ENCODE measurements at places on chromosomes 12 and 14.

DNA sequence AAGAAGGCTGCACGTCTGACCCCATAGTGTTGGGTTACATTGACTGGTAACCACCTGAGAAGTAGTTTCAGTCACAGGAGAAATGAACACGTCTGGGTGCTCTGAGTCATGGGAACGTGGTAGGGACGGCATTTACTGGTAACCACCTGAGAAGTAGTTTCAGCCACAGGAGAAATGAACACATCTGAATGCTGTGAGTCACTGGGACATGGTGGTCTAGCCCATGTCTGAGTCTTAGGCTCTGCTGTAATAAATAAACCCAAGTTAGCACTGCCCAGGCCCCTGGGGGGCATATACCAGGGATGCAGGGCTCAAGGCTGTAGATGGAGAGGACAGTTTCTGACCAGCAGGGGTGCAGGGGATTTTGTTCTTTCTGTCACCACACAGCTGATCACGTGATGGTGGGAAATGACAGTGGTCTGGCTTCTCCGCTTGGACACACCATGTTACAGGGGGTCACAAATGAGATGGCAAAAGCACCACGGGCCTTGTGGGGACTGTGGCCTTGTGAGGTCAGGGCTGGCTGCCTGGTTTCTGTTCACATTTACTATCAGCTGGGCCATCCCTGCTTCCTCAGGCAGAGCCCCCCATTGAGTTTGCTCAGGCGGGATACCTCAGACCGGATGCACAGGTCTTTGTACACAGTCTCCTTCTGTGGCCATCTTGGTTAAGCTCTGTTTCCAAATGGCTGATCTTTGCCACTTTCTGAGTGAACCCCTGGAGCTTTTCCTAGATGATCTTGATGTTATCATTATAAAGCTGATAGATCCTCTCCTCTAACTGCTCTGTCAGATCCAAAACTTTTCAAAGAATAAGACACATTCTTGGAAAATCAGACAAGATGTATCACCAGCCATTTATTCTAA lies 9.8 kb upstream of the C12orf42 start:
- no peak for DNase-seq

GRCh38 chr12:89160716-89161123 lies 191.6 kb downstream of the DUSP6 start:
- DNase-seq: peak; percentile 6

DNA sequence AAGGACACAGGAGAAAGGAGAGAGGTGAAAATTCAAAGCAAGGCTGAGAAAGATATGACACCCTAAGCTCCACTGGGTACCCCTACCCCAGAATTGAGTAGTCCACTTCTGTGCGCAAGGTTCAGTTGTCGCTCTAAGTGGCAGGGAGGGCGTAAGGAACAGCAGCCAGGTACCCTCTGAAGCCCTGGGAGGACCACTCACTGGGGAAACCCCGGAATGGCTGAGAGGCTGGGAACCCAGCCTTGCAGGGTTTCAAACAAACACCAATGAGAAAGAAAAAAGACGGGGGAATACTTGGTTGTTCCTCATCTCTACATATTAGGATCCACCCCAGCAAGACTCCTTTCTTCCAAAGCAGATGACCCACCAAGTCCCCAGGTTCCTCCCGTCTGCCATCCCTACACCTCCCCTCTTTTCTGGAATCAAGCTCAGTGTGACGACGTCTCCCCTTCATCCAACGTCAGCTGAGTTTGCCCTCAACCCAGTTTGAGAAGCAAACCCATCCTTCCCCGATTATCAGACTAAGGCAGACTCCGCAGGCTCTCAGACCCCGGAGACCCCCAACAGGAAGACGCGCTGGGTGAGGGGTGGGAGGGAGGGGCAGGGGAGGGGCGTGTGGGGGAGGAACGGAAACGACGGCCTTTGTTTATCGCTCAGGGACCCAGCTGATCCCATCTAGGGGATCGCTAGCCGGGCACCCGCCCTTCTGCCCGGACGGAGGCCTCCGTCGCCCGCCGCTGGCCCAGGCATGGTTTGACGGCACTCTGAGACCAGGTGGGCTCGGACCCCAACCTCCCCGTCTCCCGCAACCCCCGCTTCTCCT lies 795 bp downstream of the LMBR1L start:
- DNase-seq: no peak

DNA sequence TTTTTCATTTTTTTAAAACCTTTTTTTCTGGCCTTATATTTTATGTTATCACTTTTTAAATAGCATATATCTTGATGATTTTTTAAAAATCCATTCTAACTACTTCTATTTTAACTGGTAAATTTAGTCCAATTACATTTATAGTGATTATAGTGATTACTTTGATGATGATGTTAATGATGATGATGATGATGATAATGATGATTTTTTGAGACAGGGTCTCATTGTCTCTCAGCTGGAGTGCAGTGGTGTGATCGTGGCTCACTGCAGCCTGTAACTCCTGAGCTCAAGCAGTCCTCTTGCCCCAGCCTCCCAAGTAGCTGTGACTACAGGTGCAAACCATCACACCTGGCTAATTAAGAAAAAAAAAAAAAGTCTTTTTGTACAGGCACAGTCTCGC lies 27.1 kb downstream of the BRMS1L start:
- DNase-seq: no peak

DNA sequence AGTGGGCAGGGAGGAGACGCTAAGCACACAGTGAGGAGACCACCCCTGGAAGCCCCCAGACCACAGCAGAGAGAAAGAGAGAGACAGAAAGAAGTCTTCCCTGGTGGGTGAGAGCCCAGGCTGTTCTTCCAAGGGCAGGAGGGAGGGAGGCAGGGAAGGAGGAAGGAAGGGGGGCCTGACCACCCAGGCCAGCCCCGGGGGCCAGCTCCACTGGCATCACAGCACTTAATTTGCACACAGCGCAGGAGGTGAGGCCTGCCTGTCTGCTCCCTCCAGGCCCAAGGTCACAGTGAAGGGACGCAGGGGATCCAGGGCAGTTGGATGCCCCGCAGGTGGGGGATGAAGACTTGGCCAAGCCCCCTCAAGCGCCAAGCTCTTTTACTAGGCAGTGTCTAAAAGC lies 141.9 kb upstream of the C14orf180 start:
- DNase-seq: no peak

GRCh38 chr14:31414190-31414833 lies 6.0 kb downstream of the HEATR5A start:
- no peak for DNase-seq

- DNase-seq: no peak
Observed at GRCh38 chr12:106914796-106915634, 40.7 kb upstream of the TMEM263 start.

GRCh38 chr12:93033948-93034347 lies 104.9 kb upstream of the EEA1 start:
- no peak for DNase-seq

GRCh38 chr12:128853600-128854197 lies 421 bp downstream of the GLT1D1 start:
- no peak for DNase-seq

DNA sequence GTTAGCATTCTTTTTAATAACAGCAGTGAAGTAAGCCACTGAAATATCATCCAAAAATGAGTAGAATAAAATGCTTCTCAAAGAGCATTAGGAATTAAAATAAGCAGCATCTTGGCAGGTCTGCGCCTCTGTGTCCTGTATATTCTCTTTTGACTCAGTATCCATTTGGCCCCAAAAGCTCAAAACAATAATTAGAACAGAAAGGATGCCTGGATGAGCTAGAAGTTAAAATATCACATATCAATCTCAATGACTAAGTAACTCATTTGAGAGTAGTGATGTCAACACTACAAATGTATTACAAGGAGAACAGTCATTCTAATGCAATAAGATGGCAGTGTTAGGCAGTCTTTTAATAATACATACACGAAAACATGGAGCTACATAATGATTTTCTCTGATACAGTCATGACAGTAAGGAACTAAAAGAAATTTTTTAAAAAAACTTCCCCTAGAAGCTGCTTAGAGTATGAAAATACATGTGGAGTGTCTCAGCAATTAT lies 160.9 kb upstream of the ABCD2 start:
- DNase-seq: no peak

GRCh38 chr14:105086833-105087307 lies 21.6 kb upstream of the GPR132 start:
- no peak for DNase-seq

DNA sequence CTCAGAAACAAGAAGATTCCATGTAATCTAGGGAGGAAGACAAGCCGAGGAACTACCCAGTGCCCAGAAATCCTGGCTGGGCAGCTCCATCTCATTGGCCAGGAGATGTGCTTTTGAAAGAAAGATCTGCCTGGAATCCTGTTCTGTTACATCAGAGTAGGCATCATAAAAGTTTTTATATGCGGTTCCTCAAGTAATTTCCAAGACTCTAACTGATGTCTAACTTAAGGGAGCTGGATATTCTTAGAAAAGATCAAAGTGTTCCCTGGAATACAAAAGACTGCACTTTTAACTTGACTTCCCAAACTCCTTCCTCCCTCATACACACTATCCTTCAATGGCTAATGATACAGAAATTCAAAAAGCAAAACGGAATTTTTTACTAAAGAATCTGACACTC lies 16.3 kb downstream of the RHOJ start:
- DNase-seq: no peak

DNA sequence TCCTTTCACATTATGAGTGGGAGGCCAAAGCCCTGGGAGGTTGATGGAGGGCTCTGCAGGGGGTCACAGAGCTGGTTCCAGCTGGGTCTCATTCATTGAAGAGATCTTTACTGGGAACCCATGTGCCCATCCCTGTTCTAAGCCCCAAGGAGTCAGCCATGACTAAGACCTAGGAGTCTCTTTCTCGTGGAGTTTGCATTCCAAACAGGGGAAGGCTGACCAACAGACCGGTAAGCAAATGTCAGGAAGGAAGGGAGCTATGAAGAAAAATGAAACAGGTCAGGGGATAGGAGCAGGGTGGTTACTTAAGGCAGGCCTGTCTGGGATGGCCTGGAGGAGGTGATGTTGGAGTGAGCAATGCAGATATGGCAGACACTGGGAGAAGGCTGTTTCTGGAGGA lies 31.5 kb downstream of the SYNDIG1L start:
- DNase-seq: no peak

GRCh38 chr14:63322897-63323573 lies 4.3 kb upstream of the GPHB5 start:
- DNase-seq: no peak

- no peak for DNase-seq
Observed at GRCh38 chr14:65961004-65961403, 525.2 kb upstream of the CCDC196 start.

- no peak for DNase-seq
Observed at GRCh38 chr14:90572441-90573150, 175.8 kb downstream of the CALM1 start.

- DNase-seq: no peak
Observed at GRCh38 chr14:99707420-99707819, 23.3 kb downstream of the CYP46A1 start.

DNA sequence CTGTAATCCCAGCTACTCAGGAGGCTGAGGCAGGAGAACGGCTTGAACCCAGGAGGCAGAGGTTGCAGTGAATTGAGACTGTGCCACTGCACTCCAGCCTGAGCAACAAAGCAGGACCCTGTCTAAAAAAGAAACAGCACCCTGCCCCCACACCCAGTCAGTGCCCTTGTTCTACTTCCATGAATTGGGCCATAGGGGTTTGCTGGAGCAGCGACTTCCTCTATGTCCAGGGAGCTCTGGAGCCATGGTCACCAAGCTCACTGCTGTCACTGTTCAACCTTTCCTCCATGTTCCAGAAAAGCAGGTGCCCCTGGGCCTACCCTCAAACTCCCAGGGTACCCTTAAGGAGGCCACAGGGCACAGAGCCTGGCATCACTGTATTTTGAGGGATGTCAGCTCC lies 116.8 kb downstream of the RIN3 start:
- DNase-seq: no peak

- DNase-seq: no peak
Observed at GRCh38 chr12:52673217-52673616, 7.0 kb downstream of the KRT1 start.

GRCh38 chr12:89789862-89790261 lies 81.2 kb upstream of the ATP2B1 start:
- DNase-seq: no peak

GRCh38 chr12:120075034-120075616 lies 41.4 kb downstream of the RAB35 start:
- no peak for DNase-seq

DNA sequence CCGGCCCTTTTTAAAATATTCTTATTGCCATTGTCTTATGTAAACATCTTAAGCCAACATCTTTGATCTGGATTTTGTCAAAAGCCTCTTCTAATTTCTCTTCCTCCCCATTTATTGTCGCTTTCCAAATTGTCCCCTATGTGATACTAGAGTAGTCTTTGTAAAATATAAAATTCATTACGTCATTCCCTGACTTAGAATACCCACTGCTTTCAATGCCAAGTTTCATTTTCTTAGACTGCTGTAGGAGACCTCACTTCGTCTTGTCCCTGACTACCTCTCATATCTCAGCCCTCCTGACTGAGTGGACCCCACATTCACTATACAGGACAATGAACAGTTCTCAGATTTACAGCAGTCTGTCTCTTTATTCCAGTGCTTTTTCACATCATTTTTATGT lies 633.9 kb upstream of the LMO3 start:
- DNase-seq: no peak

DNA sequence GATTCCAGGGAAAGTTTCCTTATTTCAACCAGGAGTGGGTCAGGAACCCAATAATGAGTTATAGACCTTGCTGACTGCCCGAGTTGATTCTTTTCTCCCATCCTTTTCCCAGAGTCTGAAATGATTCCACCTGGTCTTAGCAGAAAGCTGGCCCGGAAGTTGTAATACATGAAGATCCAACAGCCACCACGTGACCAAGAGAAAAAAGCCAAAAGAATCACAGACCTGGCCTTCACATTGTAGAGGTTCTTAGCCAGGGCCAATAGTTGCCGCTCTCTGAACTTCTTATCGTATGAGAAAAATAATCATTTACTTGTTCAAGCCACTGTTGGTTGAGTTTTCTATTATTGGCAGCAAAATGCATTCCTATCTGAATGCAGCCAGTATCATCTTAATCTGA lies 161.2 kb upstream of the HMGA2 start:
- no peak for DNase-seq

DNA sequence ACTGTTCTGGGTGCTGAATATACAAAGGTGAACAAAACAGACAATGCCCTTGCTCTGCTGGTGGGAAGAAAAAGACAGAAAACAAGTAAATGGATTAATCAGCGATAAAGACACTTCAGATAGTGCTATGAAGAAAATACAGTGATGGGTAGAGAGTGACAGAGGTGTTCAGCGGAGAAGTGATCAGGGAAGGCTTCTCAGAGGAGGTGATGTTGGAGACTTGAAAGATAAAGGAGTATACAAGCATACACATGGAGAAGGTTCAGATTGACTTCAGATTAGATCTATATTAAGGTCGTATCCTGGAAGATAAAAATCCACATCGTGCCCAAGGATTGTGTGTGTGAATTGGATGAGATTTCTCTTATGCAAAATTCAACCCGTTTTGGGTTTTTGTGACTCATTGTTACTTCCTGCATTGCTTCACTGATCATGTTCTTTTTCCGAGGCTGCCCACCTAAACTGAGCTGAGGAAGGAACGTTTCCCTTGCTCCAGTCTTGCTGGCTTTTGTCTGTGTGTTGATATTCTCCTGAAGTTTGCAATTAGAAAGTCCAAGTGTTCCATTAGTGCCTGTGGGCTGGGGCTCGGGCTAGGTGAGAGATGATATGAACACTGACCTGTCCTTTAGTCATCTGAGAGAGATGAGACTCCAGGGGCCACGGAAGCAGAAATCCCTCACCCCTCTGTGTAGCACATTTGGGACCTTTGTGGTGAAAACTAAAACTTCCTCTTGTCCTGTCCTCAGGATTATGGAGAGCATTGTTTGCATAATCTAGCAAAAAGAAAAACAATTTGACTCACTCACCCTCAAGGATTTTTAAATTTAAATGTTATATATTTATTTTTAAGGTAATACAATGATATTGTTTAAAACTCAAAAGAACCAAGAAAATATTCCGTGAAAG lies 27.6 kb downstream of the PLXNC1 start:
- DNase-seq: no peak

- DNase-seq: no peak
Observed at GRCh38 chr14:65976761-65977404, 509.3 kb upstream of the CCDC196 start.

All from GOT3 (cell line).